Frontal cortex (tissue), 4 donors: ENCODE measurements at places on chromosomes 13 and 19. TPM values are rescaled to one million over a fixed set of nuclear protein-coding genes. Genes with fewer than 3 reads are reported as not detected.

GRCh38 chr13:37616131-37616530 lies 17.6 kb upstream of the POSTN start:
- no peak for DNase-seq

The OR10H1 gene
- not detected for total RNA-seq

- DNase-seq, result no peak
Measured at GRCh38 chr13:59744747-59745391, 418.9 kb downstream of the DIAPH3 start.

GRCh38 chr19:50679177-50680125 lies 30.2 kb downstream of the C19orf81 start:
- DNase-seq, result peak; percentile 85

GRCh38 chr19:16258440-16258903 lies 60.8 kb downstream of the AP1M1 start:
- DNase-seq, result no peak

The TEX101 gene
- not detected for total RNA-seq

The PCDH17 gene
- 94.2 TPM for total RNA-seq

DNA sequence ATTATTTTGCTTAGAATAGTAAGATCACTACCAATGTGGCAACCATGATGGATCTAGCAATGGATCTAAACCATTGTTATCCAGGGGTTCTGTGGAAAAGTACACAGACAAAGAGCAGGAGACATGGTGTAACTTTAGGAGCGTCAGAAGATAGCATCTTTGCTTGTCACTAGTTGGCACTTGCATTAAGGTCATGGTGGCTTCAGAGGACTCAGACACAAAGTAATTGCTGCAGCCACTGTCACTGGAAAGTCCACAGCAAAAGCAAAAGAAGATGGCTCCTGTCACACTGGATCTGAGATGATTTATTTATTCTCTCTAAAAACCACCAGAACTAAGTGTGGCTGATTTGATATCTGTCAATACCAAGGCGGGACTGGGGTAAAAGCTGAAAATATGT lies 93.3 kb upstream of the PCDH20 start:
- DNase-seq, result no peak

The LPAR2 gene
- total RNA-seq, result 14.7 TPM

DNA sequence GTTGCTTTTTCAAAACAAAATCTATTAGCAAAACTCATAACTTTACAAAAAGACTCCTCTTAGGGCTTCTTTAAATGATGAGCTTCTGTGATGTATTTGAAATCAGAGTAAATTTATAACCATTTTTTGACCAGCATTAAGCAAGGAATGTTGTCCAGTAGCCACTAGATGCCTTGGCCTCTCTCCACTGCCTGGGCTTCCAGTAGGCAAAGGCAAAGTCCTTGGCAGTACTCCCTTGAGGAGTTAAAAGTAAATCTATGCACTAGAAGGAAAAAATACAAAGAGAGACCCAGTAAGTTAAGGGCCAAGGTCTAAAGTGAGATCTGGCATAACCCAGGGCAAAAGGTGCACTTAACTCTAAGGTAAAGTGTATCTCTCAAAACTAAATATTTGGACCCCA lies 9.5 kb downstream of the SERPINE3 start:
- no peak for DNase-seq

GRCh38 chr13:48161530-48162179 lies 66.8 kb upstream of the MED4 start:
- no peak for DNase-seq

- DNase-seq, result no peak
Measured at GRCh38 chr13:47252627-47253026, 355.8 kb upstream of the HTR2A start.

GRCh38 chr13:48320399-48320790 lies 16.8 kb downstream of the RB1 start:
- no peak for DNase-seq

The RXFP2 gene
- total RNA-seq, result 0.82 TPM

DNA sequence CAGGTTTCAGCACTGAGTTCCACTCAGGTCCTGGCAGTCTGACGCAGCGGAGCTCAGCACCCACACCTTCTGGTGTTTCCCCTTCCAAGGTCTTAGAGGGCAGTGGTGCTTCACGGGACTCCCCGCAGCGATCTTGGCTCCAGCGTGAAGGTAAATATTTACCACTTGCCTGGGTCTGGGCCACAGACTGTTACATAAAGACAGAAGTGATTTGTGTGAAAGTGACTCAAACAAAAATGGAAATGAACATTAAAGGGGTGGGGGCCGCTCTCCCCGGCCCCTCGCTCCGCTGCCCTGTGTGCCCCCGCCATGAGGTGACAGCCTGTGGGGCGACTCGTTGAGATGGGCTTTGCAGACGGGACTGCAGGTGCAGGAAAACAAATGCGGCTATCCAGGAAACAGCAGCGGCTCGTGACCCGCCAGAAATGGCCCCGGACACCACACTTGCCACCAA lies 55.0 kb downstream of the GGACT start:
- DNase-seq, result no peak

DNA sequence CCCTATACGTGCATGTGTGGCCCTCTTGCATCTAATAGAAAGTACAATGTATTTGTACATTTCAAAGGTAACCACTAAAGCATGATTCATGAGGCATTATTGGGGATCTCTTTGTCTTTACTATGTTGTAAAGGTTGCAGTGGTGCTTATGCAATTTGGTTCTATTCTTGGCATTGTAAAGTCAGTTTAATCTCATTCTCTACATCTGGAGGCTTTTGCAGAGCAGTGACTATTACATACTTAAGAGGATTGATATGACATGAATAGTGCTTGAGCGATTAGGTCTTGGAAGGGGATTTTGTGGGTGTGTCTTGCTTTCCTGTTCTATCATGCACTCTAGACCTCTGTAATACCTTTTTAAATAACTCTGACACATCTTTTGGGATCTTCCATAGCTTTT lies 610.0 kb downstream of the EFNB2 start:
- no peak for DNase-seq

DNA sequence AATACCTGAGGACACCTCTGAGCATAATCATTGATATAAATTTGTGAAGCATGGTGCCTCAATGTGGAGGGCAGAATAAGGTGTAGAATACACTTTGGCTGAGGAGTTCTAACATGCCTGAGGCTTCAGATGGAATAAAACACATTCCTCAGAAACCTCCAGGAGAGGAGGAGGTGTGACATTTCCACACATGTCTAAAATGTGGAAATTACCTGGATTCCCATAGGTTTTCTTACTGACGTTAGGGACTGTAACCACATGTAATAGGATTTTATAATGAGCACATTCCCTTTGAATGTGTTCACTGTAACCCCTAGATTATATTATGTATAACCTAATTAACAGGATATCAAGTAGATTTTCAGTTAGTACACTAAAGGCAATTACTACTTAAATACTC lies 226.1 kb downstream of the TDRD3 start:
- no peak for DNase-seq

The ZNF541 gene
- under 0.01 TPM for total RNA-seq

GRCh38 chr13:105442949-105443699 lies 1092.3 kb downstream of the EFNB2 start:
- no peak for DNase-seq

The UGGT2 gene
- total RNA-seq, result 60.3 TPM

The ADAMTSL5 gene
- under 0.01 TPM for total RNA-seq

DNA sequence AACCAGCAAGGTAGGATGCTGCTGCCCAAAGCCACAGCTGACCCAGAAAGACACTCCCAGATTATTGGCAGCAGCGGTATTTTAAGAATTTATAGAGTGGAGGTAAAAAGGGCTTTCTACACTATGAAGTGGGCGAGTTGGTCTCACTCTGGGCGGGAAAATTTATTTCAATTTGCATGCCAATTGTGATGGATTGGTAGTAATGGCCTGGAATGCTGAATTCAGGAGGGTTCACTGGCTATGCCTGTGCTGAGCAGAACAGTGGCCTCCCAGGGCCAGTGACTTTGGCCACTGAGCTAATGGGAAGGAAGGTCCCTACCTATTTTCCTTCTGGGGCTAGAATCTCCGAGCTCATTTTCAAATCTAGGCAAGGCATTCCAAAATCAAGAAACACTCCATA lies 243.5 kb downstream of the TSHZ3 start:
- no peak for DNase-seq

- no peak for DNase-seq
Measured at GRCh38 chr19:28601723-28602440, 611.1 kb downstream of the UQCRFS1 start.

DNA sequence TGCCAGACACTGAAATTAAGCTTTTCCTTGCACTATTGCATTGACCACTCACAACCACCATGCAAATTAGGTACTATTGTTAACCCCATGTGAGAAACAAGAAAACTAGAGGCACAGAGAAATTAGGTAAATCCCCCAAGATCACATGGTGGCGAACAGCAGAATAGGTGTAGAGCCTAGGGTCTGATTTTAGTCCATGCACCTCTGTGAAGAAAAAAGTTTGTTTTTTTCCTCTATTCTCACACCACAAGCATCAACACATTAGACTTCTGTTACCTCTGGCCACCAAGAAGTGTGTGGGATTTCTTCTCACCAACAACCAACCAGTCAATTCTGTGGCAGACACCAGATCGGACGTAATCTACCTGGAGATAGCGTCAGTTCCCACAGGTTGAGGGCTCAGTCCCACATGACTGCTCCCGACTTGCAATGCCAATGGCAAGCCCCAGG lies 391.9 kb downstream of the COG6 start:
- no peak for DNase-seq

DNA sequence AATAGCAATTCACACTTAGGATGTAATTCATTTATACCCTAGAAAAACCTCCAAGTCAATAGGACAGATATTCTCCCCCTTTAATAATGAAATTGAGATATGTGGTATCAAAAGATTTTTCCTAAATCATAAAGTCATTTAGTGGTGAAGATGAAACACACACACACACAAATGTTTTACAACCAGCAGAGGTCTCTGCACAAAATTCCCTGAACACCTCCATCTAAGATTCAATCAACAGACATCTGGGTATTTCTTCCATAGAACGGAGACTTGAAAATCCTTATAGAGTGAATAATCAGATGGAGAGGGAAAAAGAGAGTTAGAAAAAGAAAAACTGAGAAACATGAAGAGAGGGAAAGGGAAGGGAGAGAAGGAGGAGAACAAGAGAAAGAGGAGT lies 52.8 kb downstream of the MYCBP2 start:
- no peak for DNase-seq

DNA sequence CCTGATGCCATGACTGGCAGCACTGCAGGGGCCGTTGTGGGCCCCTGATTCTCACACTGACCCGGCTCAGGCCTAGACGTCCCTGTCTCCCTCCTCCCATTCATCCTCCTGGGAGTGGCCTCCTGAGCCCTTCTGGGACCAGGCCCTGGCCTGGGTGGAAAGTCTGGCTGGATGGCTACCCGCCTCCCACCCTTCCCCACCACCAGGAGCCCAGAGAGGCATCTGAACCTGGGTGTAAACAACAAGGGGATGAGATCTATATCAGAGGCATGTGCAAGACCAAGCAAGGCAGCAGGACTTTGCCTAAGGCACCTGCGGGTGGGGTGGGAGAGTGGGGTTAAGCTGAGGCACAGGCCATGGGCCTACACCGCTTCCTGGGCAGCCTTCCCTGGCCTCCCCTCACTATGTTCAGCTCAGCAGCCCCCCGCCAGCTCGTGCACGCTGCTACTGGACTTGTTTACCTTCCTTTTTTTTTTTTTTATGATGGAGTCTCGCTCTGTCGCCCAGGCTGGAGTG lies 22.0 kb upstream of the ASPDH start:
- DNase-seq, result no peak

DNA sequence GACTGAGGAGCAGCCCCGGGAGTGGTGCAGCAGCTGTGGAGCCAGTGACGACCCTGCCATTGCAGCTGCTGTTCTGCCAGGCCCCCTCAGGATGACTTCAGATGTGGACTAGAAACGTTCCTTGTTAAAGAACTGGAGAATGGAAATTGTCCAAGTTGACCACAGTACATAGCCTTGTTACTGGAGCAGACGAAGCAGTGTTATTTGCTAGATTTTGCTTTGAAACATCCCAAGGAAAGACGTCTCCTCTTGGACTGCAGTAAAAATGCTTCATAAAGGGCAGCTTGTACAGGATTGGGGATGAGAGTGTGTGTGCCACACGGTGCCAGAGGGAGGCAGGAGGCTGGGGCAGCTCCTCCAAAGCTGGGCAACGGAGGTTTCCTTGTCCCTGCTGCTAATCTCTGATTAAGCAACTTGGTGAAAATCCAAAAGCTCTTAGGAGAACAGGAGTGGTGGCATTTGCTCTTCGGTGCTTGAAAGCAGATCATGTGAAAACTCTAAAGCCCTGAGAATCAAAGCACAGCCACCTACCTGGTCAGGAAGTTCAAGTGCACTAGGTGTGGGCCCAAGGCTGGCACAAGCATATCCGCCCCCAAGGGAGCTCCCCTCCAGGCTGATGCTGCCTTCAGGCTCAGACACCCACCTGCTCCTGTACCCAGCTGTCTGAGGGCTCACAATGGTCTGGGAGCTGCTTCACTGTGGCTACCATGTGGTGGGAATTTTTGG lies 34.5 kb downstream of the SHISA2 start:
- no peak for DNase-seq

The KIR2DL3 gene
- total RNA-seq, result not detected

The SHISA2 gene
- 53.8 TPM for total RNA-seq

The CGB8 gene
- total RNA-seq, result not detected

The GRWD1 gene
- 6.9 TPM for total RNA-seq
